ENCODE measurements at places on chromosomes 2 and 18.

- peak; percentile 96 for DNase-seq
These were observed at the start of gene OLA1 for GRCh38 chr2:174248187-174248997. OLA1 (minus strand) TSS chr2:174248532; CDS start chr2:174246815, 1,717 bp downstream.

DNA sequence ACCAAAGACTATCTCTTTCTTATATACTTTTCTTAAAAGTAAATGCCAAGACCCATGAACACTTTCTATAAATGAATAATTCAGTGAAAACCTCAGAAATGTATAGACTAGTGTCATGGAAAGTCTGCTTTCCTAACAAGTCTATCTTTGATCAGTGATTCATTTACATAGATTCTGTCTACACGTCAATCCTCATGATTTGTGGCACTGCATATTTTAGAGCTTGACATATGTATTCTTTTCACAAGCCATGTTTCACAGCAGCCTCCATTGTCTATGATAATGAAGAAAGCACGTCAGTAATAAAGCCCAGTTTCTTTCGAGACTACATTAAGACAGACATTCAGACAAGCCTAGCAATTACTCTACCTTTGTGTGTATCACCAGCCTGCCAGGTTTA lies 486.6 kb downstream of the IRS1 start:
- no peak for DNase-seq

DNA sequence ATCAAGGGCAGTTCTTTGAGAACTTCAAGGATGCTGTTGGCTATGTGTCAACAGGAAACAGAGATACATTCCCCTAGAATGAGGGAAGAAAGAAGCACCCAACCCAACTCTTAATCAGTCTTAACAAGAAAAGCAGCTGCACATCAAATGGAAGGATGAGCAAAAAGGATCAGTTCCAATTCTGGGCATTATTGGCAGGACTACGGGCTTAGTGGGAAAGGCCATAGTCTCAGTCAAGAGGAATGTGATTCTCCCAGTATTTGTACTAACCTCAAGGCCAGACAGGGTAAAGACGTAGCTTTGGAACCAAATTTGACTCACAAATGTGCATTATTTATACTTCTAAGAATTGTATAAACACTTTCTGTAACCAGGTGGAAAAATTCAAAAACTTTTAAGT lies 18.2 kb downstream of the BMP10 start:
- no peak for DNase-seq

DNA sequence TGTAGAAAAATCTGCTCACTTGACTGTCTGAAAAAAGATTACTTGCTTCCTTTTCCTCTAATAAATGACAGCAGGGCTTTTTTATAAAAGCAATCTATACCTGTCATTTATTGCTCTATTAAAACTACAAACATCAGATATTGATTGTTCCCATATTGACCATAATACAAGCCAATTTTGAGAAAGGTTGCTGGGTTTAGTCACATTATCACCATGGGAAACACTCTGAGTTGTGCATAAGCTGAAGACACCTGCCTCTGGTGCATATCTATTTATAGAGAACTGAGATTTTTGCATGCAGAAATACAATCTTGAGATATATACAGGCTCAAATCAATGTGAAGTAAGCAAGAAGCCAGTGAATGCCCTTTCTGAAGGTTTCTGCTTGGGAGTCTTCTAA lies 853.9 kb downstream of the DCC start:
- no peak for DNase-seq

All from CD8-positive, alpha-beta T cell (primary cell).